Left cardiac atrium (tissue), 4 donors: ENCODE measurements at places on chromosomes 12 and 14. TPM values are rescaled to one million over a fixed set of nuclear protein-coding genes. Genes with fewer than 3 reads are reported as not detected.

DNA sequence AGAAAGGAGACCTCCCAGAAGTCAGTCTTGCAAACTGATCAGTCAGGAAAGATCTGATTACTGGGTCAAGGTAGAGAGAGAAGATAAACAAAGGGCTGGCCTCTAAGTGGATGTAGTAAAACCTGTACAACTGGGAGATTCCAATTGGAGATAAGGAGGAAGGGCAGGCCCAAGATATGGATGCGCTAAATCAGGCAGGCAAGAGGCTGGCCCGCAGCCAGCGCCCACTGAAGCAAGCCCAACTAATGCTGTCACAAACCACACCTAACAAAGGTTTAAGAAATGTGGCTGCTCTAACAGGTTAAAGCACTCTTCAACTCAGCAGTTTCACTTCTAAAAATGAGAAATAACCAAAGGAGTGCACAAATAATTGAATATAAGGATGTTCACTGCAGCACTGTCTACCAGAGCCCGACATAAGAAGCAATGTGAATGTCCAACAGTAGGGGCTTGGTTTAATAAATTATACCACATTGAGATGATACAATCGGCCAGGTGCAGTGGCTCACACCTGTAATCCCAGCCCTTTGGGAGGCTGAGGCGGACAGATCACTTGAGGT, 4.7 kb downstream of the GLTP start:
- DNase-seq, result no peak

Gene RHOJ
- 27.1 TPM for total RNA-seq

Gene MBIP
- 12.6 TPM for total RNA-seq

GRCh38 chr14:55116246-55117030, 12.6 kb upstream of the LGALS3 start:
- DNase-seq, result no peak

- DNase-seq, result no peak
Measured at GRCh38 chr14:22113401-22113800, 439.8 kb upstream of the OR4E1 start.

- no peak for DNase-seq
Measured at GRCh38 chr12:83468988-83469908, 782.5 kb downstream of the TMTC2 start.

Gene ESYT1
- 63.9 TPM for total RNA-seq

Gene ELK3
- total RNA-seq, result 28.7 TPM

DNA sequence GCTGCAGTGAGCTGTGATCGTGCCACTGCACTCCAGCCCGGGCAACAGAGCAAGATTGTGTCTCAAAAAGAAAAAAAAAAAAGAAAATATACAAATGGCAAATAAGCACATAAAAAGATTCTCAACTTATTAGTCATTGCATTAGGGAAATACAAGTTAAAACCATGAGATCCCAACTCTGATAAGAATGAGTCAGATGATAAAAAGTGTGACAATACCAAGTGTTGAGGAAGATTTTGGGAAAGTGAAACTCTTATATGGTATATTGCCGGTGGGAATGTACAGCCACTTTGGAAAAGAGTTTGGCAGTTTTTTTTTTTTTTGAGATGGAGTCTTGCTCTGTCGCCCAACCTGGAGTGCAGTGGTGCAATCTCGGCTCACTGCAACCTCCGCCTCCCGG, 7.6 kb upstream of the PRPF40B start:
- DNase-seq, result no peak

Gene PTPRB
- total RNA-seq, result 50.4 TPM

Gene AKAP6
- 111 TPM for total RNA-seq

- DNase-seq, result no peak
Measured at GRCh38 chr12:119915894-119916510, 38.9 kb upstream of the CIT start.

Gene ZDHHC22
- total RNA-seq, result not detected

Gene CYP27B1
- 0.44 TPM for total RNA-seq

DNA sequence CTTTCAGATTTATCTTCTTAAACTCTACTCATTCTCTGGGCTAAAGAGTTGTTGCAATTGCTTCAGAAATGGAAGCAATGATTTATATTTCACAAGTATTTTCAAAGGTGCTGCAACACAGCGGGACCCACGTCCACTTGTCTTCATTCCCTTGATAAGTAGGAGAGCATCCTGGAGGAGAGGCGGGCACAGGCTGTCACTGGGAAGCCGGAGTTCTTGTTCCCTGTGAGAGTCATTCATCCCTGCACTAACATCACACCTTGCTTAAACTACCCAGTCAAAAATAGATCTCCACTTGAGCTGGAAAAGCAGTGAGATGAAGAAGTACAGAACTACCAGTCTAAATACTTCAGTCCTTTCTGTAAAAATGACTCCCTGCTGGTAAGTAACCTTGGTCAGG, 160.5 kb upstream of the RASSF8 start:
- peak; percentile 38 for DNase-seq

Gene SLC39A2
- not detected for total RNA-seq

DNA sequence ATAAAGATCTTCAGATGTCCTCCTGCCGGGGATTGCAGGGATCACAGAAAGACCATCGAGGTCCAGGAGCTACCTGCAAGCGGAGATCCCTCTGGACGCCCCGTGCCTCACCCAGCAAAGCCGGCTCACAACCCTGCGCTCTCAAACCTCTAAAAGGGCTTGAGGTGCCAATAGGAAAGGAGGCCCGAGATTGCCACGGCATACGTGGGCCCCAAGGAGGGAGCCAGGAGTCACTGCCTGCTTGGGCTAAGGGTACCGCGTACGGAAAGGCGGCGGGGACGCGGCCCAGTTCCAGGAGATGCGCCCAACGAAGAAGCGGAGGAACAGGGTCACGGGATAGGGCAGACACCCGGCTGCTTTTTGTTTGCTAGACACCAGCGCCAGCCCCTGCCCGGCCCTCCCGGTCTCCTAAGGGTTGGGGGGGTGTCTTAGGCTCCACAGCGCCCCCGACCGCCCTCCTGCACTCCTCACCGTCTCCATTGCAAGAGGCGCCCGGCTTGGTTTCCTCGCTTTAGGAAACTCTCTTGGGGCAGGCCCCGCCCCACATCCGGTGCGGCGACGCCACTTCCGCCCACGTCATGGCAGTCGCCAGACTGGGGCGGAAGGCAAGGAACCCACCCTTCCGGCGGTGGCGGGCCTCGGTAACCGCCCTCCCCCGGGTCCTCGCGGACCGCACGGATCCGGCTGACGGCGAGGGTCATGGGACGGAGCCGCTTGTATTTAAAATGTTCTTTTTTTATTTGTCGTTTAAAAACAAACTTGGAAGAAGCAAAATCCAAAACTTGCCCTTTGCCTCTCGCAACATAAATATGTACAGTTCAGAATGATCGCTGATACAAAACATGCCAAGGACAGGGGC, at the start of gene PRKAG1:
PRKAG1 (minus strand) TSS at position 516 of the 859 bp plus-strand sequence; CDS start at position 480, 36 bp downstream.
- DNase-seq, result peak; percentile 97

DNA sequence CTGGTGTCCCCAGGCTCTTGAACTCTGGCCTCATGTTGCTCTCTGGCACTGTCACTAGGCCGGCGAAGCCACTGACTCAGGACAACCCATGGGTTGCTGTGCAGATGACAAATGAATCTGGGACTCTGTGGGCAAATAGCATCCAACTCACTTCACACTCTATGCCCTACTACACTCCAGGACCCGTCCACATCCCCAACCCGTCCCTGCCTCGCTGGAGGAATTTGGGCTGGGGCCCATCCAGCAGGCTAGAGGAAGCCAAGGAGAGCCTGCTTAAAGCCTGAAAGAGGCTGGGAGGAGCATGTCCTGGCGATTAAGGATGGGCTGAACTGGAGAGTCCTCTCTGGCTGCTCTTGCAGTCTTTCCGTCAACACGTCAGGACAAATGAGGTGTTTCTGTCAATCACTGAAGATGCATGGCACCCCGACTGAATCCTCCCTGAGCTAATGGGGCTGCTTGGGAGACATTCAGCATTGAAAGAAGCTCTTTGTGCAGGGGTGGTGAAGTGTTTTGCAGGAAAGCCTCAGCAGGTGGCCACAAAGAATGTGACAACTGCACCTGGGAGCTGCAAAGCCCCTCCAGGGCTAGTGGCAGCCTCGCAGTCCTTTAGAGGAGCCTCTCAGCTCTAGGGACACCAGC, 71.7 kb downstream of the ANO2 start:
- no peak for DNase-seq

GRCh38 chr14:70721542-70721941, 79.8 kb downstream of the TTC9 start:
- no peak for DNase-seq

Gene RIN3
- total RNA-seq, result 19.9 TPM

DNA sequence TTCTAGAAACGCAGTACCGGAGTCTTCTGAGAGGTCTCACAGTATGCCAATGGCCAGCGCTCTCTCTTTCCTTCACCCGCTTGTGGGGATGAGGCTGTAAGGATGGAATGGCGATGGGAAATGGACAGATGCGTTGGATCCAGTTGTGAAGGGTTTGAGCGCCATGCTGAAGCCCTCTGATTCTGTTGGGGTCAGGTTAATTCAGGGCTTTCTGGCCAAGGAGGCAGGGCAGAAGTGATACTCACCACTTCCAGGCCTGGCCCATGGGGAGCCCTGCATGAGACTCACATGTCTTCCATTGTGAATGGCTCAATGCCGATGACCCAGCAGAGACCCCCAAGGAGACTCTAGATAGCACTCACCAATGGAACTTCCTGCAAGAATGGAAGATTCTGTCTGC, 114.3 kb downstream of the BCL11B start:
- no peak for DNase-seq

Gene SLC7A8
- 8.7 TPM for total RNA-seq

DNA sequence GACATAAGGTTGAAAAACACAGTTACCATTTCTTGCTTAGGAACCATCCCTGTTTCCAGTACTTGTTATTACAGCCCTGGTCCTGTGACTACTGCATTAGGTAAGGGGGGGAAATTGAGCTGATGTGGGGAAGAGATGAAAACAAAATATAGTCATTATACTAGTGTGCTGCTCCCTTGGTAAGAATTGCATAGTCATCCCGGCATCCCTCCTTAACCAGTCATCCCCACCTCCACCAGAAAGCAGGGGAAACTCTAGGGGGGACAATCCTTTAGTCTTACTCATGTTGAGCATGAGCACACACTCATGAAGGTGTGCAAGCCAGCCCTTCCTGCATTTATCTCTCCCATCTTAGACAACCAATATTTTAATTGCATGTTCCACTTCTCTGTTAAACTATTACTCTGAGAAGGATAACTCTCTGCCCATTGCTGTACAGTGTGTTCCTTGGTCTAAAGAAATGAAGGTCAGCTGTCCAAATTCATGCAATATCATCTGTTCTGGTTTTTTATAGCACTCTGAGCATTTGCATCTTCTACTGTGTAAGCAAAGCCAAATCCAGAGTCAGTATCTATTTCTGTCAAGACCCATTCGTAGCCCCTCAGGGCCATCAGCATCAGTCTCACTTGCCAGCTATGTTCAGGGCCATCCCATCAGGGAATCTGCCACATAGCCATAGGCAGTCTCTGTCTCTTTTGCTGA, 46.8 kb downstream of the TMEM30B start:
- DNase-seq, result no peak

GRCh38 chr14:33643426-33644181, 307.3 kb downstream of the EGLN3 start:
- no peak for DNase-seq

- no peak for DNase-seq
Measured at GRCh38 chr12:90304231-90304630, 595.6 kb upstream of the ATP2B1 start.

Gene CCDC177
- total RNA-seq, result not detected

DNA sequence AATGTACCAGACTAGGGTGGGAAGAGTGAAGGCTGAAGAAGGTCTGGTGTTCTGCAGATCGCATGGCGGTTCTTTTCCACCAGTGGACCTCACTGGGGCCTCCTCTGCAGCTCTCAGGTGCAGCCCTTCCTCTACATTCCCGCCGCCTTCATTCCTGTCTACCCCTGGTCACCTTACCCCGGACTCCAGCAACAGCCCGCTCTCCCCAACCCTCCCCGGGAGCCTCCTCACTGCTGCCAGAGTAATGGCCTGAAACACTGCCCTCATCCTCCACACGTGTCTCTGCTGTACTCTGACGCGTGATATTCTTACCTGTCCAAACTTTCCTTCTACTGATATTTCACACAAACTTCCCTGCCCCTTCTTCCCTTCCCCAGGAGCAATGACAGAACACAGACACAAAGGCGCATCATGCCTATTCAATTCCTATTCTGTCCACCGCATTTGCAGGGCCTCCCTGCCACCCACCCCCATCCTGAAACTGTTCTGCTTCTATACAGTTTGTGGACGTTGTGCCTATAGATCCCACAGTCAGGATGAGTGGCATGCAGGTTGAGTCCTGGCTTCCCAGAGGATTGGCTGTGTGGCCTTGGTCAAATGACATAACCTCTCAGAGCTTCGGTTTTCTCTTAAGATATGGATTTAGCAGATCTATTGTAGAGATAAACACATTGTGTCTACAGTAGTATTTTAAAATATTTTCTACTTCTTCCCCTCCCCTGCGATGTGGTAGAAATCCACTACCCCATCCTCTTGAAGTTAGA, 1.7 kb upstream of the NUAK1 start:
- DNase-seq, result no peak

DNA sequence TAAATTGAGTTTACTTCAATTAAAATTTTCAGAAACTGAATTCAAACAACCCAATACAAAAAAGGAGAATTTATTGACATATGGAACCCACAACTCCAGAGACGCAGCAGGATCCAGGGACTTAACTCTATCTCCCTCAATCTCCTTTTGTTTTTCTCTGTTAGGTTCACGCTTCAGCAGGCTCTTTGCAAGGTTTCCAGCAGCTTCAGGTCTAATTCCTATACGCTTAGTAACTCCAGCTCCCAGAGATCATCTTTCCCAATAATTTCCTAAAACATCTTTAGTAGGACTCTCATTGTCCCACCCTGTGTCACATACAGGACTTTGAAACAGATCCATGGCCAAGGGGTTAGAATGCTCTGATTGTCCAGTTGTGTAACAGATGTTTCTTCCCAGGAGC, 175.2 kb downstream of the RMST start:
- no peak for DNase-seq

DNA sequence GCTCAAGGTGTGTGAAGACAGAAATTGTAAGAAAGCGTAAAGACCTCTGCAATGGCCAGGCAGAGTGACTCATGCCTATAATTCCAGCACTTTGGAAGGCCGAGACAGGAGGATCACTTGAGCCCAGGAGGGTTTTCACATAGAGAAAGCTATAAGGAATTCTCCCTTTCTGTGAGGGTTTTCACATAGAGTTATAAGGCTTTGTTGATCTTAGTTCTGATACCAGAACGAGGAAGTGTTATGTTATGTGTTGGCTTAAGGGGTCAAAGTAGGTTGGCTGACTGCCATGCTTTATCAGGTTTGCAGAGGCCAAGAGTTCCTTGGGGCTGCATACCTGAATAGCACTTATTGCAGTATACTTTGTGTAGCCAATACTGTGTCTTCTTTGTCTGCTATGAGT, 139.1 kb downstream of the ERC1 start:
- DNase-seq, result no peak

GRCh38 chr14:34536951-34537676, 2.4 kb downstream of the EAPP start:
- no peak for DNase-seq
